NCI-H460 (cell line): ENCODE measurements at places on chromosomes 16 and 17. TPM values are rescaled to one million over a fixed set of nuclear protein-coding genes. Genes with fewer than 3 reads are reported as not detected.
A peak's percentile ranks its signal among the peaks of the same experiment; 100 is the strongest.

DNA sequence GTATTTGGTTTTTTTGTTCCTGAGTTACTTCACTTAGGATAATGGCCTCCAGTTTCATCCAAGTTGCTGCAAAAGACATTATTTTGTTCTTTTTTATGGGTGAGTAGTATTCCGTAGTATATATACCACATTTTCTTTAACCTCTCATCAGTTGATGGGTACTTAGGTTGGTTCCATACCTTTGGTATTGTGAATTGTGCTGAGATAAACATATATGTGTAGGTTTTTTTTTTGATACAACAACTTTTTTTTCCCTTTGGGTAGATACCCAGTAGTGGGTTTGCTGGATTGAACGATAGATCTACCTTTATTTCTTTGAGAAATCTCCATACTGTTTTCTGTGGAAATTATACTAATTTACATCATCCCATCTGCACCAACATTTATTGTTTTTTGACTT, 6.8 kb downstream of the EFCAB13 start:
- no peak for DNase-seq

DNA sequence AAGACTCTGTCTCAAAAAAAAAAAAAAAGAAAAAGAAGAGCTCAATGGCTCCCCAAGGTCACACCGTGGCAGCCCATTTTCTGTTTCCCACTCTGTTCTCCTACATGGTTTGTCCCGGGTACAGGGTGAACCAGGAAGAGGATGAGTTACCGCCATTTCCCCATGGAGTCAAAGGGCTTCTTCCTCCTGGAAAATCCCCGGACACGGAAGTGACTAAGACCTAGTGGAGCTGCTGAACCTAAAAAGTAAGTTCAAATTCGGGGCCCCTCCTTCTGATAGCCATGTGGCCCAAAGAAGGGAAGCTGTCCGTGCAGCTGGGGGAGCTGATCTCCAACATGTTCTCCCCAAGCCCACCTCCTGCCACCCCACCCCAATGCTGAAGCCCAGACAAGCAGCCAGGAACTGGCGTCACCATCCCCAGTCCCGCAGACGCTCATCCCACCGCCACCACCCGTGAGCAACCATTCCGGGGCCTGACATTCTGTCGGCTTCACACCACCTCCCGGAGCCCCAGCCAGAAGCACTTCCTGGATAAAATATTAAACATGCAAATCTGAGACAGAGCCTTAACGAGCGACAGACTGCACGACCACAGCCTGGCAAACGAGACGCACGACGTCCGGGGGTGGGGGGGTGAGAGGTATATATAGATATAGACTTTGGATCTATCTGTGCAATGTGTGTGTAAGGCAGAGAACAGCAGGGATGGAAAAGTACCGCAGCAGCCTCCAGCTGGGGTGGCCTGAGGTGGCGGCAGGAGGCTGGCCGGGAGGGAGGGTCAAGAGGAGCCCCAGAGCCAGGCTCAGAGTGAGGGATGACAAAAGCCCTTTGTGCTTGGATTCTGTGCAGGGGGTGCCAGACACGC, 17.6 kb downstream of the EPOP start:
- no peak for DNase-seq

GRCh38 chr17:81097134-81097942, 62.4 kb downstream of the BAIAP2 start:
- DNase-seq = peak; percentile 59

- DNase-seq = no peak
These were observed 21.3 kb downstream of the MBTPS1 start for GRCh38 chr16:84095466-84095865.

NUBP1 gene
- total RNA-seq = 22.9 and 24.1 TPM in 2 replicates

DNA sequence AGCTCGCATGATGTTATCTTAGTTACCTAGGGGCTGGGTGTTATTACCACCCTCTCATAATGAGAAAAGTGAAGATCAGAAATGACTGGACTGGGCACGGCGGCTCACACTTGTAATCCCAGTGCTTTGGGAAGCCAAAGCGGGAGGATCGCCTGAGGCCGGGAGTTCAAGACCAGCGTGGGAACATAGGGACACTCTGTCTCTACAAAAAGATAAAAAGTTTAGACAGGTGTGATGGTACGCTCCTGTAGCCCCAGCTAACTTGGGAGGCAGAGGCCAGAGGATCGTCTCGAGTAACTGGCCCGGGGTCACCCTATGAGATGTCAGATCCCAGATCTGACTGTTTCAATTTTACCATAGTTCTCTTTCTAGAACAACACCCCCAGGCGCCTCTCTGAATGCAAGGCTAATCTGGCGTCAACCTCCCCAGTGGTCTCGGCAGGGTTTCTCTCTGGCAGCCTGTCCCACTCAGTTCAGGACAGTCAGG, 1.9 kb upstream of the CCDC102A start:
- no peak for DNase-seq

KCNJ2 gene
- 2.5 and 4.3 TPM in 2 replicates for total RNA-seq

- no peak for DNase-seq
These were observed 48.3 kb downstream of the WDR45B start for GRCh38 chr17:82599674-82600661.

DNA sequence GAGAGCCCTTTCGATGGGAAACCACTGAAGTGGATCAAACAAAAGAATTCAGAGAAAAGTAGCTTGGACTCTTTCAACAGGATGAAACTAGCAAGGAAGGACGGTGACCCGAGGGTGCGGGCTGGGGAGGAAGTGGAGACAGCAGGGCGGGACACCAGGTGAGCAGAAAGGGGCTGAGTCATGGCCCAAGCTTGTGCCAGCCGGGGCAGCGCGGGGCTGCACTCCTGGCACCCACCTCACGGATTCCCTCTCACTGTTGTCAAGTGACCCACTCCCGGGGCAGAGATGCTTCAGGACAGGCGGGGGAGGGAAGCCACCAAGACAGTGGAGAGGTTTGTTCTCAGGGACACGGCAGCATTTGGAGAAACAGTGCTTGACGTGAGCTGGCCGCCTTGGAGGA, 10.7 kb upstream of the RNF222 start:
- no peak for DNase-seq

DNA sequence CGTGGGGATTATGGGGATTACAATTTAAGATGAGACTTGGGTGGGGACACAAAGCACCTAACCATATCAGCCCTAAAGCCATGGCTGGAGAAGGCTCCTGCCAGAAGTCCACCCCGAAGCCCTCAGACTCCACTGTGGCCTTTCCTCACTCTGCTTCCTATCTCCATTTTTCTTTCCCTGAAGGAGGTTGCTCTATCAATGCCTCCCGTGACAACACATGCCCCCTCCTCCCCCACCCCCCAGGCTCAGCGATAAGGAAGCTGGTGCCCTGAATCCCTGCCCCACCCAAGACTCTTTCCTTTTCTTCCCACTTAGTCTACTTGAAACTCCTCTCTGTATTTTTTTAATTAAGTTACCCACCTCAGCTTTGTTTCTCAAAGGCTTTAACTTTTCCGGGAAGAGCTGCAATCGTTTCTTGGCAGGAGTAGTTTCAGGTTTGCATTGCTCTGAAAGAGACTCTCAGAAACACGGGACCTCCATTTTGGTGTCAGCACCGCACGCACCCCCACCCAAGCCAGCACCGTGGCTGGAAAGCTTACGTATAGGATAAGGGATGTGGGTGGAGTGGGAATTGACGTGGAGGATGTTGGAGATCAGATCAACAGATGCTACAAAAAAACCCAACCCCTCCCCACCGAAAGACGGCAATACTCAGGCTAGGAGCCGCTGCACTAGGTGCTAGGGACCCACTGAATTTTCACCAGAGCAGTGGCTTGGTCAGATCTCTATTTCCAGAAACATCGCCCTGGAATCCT, 15.2 kb upstream of the CA4 start:
- no peak for DNase-seq

DNA sequence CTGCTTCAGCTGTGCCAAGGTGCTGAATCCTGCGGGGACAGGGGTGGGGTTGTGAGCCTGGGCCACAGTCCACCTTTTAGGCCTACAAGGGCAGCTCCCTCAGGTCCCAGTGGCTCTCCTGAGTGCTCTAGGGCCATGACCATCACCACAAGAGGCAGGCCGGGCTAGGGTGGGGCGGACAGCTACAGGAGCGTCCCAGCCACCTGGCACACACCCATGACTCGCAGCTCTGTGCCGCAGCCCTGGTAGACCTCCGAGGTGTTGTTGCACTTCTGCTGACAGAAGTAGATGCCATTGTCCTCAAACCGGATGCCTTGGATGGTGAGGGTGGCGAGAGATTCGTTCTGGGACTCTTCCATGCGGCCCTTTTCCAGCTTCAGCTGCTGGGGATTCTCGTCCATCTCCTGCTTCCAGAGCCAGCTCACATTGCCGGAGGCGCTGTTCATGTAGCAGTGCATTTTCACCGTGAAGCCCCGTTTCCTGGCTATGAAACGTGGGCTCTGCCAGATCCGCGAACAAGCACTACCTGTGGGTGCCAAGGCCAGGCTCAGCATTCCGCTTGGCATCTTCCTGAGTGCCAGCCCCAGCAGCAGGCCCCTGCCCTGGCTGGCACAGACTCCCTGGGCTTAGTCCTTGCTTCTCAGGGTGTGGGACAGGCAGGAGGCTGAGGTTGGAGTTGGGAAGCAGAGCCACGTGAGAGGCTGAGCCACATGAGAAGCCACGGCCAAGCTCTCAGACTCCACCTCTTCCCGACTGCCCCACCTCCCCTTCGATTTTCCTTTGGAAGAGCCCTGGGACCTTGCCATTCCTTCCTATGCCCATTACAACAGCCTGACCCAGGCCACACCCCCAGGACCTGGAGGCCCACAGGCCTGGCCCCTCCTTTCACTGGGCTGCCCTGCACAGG, 2.0 kb downstream of the CD79B start:
- no peak for DNase-seq

DNA sequence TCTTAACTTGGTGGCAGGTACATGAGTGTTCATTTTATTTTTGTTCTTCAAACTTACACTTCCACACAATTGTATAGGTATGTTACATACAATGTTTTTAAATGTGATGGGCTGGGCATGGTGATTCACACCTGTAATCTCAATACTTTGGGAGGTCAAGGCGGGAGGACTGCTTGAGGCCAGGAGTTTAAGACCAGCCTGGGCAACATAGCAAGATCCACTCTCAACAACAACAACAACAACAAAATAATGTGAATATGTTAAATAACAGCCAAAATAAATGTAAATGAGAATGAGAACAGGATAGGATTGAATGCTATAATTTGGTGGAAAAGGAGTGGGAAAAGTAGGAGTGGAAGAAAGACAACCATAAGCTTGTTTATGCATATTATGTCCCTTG, 2.6 kb downstream of the NSMCE1 start:
- no peak for DNase-seq

GRCh38 chr16:49248227-49248626, 33.4 kb downstream of the CBLN1 start:
- DNase-seq = no peak

- no peak for DNase-seq
These were observed 110.6 kb downstream of the ZNF423 start for GRCh38 chr16:49745311-49745747.

DNA sequence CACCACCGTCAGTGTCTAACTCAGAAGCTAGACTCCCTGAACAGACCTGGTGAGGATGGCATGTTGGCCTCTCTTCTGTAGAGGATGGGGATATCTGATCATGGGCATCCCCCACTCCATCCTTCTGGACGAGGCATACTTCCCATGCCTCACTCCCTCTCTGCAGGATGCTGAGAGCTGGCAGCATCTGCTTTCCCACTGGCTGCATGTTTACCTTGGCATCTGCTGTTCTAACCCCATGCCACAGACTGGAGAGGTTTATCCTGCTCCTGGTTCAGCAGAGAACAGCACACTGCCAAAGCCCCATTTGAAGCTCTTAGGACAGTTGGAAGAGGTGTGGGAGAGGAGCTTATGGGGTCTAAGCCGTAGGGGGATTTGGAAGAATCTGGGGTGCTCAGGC, 46.0 kb downstream of the YPEL2 start:
- no peak for DNase-seq

GRCh38 chr17:5973410-5973809, 96.8 kb upstream of the WSCD1 start:
- no peak for DNase-seq

C17orf67 gene
- total RNA-seq = 0.32 and 0.50 TPM in 2 replicates

KCNH6 gene
- total RNA-seq = not detected in 2 replicates

OR1D5 gene
- not detected in 2 replicates for total RNA-seq

DNA sequence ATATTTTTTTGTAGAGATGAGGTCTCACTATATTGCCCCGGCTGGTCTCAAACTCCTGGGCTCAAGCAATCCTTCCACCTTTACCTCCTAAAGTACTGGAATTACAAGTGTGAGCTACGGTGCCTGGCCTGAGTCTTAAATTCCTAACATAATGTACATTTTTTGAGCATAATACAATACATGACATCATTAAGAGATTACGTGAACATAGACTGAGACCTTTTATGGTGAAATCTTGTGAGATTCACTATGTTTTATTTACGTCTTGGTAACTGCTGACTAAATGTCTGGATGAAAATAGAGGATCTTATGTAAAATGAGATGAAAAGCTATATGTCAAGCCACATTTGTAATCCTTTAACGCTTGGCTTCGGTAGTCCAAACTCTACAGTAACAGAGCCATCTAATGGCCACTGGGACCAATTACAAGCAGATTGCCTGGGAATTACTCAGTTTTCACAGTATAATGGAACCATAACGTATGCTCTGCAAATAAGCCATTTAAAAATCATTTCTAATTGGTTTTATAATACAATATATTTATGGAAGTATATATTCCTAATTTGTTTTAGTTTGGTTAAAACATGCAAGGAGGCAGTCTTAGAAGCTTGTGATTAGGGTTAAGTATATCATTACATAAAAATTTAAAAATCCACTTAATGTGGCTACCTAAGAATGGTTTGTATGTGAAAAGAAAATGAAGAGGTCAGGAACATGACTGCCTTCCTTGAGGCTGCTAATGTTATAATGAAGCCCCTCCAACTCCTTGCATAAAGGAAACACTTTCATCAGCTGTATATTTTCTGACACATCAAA, 8.1 kb upstream of the EFCAB13 start:
- DNase-seq = peak; percentile 60

- no peak for DNase-seq
These were observed 54.5 kb upstream of the MRC2 start for GRCh38 chr17:62572888-62573401.
